ENCODE measurements at places on chromosomes 16 and 17. TPM values are rescaled to one million over a fixed set of nuclear protein-coding genes. Genes with fewer than 3 reads are reported as not detected.

Gene CDR2L
- 1.7 TPM for total RNA-seq

DNA sequence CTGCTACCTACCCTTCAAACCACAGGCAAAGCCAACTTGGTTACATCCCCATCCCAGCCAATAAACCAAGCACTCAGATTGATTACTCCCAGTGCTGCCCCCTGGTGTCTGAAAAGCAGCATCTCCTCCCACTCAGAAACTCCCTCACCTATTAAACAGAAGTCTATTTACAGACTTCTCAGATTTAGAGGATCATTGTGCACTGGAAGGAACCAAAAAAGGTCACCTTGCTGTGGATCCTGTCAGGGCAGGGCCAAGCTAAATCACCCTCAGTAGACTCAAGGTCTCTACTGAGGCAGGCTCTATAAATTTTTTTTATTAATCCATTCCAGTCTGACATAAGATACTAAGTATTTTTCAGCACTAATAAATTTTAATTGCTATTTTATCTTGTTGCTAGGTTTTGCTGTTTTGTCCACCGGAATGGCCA, 17.6 kb downstream of the HIGD1B start:
- DNase-seq, result peak; percentile 75

Gene TEKT5
- total RNA-seq, result not detected

DNA sequence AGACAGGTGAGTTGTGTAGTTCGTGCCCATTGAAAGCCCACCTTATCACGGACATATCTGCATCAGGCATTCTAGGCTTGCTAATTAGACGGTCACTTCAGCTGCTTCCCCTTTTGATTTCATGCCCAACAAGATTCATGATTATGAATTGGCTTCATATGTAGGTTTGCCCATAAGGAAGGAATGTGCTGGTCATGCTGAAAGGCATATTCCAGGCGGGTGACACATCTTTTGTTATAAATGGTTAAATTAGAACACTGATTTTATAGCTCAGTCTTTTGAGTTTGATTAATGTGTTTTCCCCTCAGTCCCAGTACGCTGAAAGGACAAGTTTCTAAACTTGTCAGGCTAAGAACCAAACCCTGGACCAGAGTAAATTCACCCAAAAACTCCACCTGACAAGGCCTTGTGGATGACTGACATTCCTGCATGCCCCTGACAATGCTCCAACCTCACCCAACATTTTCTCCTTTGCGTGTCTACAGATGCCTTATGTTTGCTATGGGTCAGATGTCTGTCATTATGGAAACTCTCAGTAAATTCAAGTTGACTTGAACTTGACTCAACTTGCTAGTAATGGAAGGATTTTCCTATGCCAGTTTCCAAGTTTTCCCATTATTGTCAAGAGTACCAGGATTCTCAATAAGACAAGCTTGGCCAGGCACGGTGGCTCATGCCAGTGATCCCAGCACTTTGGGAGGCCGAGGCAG, 421.9 kb downstream of the PMP22 start:
- no peak for DNase-seq

DNA sequence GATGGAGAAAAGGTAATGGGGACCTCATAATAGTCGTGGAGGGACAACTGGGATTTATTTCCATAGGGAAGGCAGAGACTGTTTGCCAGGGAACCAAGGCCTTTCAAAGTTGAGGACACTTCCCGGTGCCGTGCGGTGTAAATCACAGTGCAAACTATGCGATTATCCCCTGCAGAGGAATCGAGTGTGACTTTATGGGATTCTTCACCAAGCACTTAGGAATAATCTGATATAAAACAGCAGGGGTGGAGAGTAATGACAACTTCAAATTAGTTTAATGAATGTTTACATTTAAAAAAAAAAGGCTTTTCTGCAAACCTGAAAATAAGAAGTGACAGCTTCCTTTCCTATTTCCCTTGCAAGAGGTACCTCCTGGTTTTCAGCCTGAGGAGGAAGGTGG, 538.2 kb downstream of the MAF start:
- no peak for DNase-seq

- DNase-seq, result no peak
Measured at GRCh38 chr16:29649588-29650494, 13.2 kb upstream of the SPN start.

Gene SMYD4
- 18.7 TPM for total RNA-seq

Gene KRT27
- total RNA-seq, result not detected

Gene ZNF75A
- 42.0 TPM for total RNA-seq

DNA sequence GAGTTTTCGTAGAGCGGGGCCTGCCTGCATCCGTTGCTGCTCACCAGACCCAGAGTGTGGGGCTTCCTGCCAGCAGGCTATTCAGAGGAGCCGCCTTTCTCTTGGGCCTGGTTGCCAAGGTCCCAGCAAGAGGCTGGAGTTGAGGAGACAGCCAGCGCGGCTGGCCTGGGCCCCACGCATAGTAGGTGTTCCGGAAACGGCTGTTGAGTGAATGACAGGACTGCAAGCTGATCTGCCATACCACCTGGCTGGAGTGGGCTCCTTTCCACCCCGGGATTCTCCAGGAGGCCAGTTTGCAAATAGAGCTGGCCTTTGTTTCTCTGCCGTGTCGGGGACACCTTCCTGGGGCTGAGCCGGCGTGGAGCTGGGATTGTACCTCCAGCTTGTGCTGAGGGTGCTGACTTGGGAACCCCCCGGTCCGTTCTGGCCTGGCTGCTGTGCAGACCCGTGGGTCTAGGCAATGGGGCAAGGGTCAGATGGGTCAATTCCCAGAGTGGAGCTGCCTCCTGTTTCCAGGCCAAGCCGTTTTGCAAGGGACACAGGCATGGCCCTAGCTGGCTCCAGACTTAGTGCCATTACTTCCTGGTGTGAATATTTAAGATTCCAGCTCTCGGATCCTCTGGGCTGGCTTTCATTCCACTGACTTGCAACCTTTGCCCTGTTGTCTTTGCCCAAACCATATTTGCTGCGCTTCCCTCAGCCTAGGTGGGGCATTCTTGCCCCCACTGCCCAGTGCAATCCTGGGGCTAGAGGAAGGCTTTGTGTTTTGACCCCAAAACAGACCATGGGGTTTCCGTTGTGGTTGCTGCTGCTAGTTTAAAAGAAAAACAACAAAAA, 68.8 kb downstream of the CMIP start:
- DNase-seq, result no peak

- DNase-seq, result no peak
Measured at GRCh38 chr16:30110661-30111060, 2.7 kb downstream of the GDPD3 start.

GRCh38 chr16:23141500-23141899, 7.8 kb downstream of the USP31 start:
- DNase-seq, result no peak

GRCh38 chr17:49616601-49617131, 41.0 kb downstream of the NXPH3 start:
- DNase-seq, result no peak

- DNase-seq, result no peak
Measured at GRCh38 chr16:14375132-14375491, 254.9 kb downstream of the PARN start.

GRCh38 chr17:37492167-37492566, 2.5 kb downstream of the DUSP14 start:
- DNase-seq, result no peak

GRCh38 chr17:76714822-76715495, 4.2 kb upstream of the MXRA7 start:
- peak; percentile 64 for DNase-seq

Gene HP
- total RNA-seq, result not detected

- DNase-seq, result no peak
Measured at GRCh38 chr17:8382880-8383142, 182 bp downstream of the RPL26 start.

- DNase-seq, result no peak
Measured at GRCh38 chr17:78434455-78435329, 56.2 kb downstream of the PGS1 start.

- no peak for DNase-seq
Measured at GRCh38 chr17:78225088-78225865, 6.2 kb upstream of the TMEM235 start.

DNA sequence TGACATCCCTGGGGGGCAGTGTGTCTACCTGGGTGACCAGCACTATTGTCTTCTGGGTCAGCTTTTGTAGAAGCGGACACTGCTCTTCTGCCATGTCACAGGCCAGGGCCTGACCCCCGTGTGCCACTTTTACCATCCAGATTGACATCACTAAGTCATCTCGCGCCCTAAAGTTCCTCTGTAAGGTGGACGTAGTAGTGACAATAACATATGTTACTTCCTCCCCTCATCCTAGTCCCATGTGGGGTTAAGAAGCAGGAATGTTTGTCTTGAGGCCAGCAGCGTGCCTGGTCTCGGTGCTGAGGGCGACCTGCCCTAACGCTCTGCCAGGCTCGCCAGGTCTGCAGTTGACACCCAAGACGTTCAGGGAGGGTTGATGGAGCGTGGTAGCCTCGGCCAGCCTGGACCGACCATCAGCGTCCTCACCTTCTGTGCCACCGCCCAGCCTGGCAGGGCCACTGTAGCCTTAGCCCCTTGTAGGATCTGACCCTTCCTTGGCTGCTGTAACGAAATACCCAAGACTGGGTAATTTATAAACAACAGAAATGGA, 20.7 kb downstream of the GAA start:
- DNase-seq, result no peak

GRCh38 chr17:29844339-29845048, 85.5 kb downstream of the SSH2 start:
- no peak for DNase-seq

All from CD8-positive, alpha-beta memory T cell (primary cell).